Mucosa of descending colon (tissue), 3 donors: ENCODE measurements at places on chromosomes 7 and 10. TPM values are rescaled to one million over a fixed set of nuclear protein-coding genes. Genes with fewer than 3 reads are reported as not detected.

GRCh38 chr10:14184841-14185315 is 145.8 kb downstream of the FRMD4A start:
- no peak for DNase-seq

IGFBP1 gene
- not detected for total RNA-seq

DNA sequence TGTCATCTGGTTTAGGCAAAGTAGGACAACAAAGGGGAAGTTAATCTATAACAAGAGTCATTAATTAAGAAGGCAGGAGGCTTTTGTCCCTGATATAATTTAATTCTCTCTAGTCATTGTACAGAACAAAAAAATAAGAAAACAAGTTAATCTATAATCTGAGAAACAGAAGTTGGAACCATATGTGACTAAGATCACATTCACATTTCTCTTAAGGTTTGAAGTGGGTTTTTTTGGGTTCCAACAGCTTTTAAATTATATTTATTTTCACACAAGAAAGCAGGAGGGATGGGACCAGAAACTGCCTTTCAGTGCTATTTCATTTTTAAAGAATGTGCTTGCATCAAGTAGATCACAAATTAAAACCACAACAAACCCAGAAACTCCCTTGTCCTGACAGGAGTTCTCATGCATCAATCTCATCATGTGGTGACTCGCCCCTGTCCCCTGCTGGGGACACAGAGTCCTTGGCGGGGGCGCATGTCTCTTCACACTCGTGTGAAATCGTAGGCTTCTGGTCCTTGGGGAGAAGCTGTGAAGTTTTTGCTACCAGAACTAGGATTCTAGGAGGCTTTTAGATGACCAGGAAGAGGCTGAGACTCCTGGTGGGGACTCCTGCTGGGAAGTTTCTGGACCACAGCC is 10.1 kb upstream of the OPN4 start:
- no peak for DNase-seq

LRGUK gene
- total RNA-seq, result 1.2 TPM

MDFIC gene
- total RNA-seq, result 29.5 TPM

DNA sequence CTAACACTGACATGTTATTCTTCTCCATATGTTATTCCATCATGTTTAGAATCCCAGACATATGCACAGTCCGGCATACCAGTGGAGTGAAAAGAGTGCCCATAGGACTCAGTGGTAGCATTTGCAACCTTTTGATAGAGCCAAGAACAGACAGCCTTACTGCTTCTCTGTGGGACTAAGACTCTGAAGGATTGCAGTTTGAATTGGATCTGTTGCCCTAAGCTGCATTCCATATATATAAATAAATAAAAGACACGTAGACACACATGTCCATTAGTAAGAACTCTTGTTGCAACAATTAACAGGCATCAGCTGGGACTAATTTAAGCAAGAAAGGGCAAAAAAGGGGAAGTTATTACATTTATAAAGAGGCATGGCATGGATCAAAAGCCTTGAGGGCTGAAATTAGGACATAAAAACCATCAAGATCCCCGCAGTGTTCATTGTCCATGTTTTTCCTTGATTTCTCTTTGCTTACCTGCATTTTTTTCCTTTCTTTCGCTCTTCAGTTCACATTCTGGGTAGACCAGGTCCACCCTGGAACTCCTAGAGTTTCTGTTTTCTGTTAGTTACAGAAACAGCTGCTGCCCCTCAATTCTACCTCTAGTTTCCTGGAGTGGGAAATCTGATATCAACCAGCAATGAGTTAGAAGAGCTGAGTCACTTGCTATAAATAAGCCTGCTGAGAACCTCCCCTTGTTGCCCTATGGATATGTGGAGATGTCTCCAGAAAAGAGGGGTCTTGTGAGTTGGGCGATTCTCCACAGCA is 132.4 kb downstream of the SORCS1 start:
- no peak for DNase-seq

LBX1 gene
- total RNA-seq, result not detected

OPN4 gene
- total RNA-seq, result not detected

DNA sequence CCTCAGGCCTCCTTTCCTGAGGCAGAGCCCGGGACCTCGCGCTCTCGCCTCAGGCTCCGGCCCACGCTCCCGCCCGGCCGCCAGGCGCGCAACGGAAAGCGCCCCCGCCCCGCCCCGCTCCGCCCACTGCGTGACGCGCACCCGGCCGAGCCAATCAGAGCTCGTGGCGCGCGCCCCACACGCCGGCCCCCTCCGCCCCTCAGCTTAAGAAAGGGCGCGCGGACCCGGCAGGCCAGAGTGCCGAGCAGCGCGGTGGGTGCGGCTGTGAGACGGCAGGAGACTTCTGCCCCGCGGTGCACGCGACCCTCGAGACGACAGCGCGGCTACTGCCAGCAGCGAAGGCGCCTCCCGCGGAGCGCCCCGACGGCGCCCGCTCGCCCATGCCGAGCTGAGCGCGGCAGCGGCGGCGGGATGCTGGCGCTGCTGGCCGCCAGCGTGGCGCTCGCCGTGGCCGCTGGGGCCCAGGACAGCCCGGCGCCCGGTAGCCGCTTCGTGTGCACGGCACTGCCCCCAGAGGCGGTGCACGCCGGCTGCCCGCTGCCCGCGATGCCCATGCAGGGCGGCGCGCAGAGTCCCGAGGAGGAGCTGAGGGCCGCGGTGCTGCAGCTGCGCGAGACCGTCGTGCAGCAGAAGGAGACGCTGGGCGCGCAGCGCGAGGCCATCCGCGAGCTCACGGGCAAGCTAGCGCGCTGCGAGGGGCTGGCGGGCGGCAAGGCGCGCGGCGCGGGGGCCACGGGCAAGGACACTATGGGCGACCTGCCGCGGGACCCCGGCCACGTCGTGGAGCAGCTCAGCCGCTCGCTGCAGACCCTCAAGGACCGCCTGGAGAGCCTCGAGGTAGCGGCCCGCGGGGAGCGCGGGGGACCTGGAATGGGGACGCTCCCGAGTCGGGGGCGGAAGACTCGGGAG is at the start of gene NPTX2:
TSS of gene NPTX2 (plus strand) at position 235 of the 909 bp plus-strand sequence. CDS start at position 412, 177 bp downstream.
- peak; percentile 61 for DNase-seq

MKX gene
- total RNA-seq, result 4.2 TPM

SMO gene
- 11.2 TPM for total RNA-seq

- no peak for DNase-seq
These were observed 316.1 kb downstream of the ADRA2A start for GRCh38 chr10:111392910-111393309.

DNA sequence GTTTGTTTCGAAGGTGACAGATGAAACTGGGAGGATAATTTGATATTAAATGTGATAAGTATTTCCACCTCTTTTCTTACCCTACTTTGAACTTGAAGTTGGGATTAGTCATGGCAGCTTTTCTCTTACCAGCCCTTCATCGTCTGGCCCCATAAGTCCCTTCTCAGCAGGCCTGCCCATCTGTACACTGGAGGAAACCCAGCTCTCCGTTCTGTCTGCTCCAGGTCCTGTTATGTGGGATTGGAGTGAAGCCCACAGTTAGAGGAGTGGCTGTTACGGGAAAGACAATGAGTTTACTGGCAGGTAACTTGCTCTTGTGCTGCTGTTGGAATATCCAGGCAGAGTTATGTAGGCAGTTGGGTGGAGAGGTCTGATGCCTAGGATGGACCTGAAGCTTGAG is 127.3 kb downstream of the CAMK1D start:
- no peak for DNase-seq

WDR86 gene
- 1.2 TPM for total RNA-seq

GRCh38 chr10:131044379-131045111 is 267.0 kb downstream of the TCERG1L start:
- no peak for DNase-seq

GPR85 gene
- 0.12 TPM for total RNA-seq

TRIM24 gene
- 17.5 TPM for total RNA-seq

DNA sequence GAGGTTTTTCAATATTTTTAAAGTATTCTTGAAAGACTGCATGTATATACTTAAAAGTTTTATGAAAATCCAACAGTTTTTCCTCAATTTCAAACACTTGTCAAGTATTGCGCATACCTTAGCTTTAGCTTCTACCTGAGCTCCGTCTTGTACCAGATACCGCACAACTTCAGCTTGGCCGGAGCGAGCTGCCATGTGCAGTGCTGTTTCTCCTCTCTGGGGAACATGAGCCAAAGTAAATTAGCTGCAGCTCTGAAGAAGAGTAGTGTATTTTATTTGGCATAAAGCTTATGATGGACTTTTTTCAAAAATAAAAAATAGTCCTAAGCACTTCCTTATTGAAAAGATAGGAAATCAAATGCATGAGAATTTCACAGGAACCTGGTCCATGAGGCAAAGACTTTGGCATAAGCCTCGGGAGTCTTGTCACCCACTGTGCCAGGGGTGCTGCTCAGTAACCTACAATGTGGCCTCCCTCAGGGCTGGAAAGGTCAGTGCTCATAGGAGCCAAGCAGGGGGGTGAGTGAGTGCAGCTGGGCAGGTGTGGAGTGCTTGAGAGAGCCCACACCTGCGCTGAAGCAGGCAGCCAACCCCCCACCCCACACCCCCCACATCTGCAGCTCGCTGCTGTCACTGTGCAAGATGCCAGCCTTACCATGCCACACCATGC is 189.5 kb downstream of the ANK3 start:
- DNase-seq, result no peak
